NCI-H69 (cell line): ENCODE measurements at places on chromosomes 12 and 14.

DNA sequence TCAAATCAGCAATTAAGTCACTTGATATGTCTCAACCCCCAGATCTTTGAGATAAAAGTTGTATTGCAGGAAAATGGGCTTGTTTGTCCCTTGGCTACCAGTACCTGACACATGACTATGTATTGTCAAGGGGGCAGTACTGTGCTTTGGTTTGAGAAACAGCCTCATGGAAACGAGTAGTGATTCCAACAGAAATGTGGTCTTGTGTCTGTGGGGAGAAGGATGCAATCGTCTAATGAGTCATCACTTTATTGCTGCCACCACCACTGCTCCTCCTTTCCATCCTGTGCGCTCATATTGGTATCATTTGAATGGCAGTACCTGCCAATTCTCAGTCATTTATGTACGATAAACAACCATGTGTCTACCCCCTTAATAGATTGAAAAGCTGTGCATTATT, 72.8 kb upstream of the ARHGAP5 start:
- no peak for DNase-seq

- peak; percentile 79 for DNase-seq
Observed at GRCh38 chr12:81668475-81668874, 90.7 kb downstream of the PPFIA2 start.

DNA sequence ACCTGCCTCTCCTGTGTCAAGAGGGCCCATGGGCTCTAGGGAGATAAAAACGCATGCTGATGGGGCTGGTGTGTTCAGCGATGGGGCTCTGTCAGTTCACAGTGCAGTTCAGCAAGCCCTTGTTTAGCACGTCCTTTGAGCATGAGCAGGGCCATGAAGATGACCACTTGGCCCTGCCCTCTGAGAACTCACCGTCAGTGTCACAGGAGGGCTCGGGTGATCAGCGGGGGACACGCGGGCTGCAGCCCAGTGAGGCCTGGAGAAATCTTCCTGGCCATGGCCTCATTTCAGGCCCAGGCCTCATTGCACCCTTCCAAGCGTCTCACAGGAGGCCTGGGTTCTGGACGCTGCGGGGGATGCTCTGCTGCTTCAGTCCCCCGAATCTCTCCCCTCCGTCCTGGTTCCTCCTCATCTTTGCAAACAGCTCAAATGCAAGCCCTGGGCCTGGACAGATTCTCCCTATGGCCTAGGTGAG, 181.6 kb downstream of the ADGRD1 start:
- DNase-seq: no peak

DNA sequence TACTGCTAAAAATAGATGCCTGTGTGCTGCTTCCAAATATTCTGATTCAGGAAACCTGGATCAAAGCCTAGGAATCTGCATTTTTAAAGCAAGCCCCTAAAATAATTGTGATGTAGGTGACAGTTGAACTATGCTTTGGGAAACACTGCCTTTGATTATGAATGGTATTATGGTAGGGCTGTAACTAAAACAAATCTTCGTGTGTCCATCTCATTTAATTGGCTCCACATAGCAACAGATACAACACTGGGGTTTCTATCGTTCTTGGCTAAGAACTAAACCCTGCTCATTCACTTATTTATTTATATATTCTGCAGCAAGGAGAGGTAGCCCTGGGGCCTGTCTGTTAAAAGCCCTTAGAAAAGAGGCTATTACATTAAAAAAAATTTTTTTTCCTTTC, 23.0 kb upstream of the ITGA5 start:
- DNase-seq: no peak

DNA sequence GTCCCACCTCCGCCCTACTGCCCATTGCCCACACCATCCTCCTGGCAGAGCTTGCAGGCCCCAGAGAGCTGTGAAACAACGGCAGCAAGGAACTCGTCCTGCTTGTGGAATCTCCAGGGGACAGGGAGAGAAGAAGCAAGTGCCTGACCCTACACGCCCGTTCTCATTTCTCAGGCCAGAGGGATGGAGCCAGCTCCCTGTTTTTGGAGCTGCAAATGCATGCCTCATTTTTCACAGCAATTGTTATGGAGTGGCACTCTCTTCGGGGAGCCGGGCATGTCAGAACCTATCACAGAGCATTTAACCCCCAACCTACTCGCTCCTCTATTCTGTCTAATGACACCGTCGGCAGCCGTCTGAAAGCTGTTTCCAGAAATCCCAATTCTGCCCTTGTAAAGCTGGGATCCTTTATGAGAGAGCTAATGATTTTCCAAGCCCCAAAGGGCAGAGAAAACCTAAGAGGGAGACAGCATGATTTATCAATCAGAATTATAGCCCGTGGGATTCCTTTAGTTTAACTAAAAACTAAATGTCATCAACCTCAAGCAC, 222.3 kb upstream of the NOS1 start:
- peak; percentile 91 for DNase-seq

DNA sequence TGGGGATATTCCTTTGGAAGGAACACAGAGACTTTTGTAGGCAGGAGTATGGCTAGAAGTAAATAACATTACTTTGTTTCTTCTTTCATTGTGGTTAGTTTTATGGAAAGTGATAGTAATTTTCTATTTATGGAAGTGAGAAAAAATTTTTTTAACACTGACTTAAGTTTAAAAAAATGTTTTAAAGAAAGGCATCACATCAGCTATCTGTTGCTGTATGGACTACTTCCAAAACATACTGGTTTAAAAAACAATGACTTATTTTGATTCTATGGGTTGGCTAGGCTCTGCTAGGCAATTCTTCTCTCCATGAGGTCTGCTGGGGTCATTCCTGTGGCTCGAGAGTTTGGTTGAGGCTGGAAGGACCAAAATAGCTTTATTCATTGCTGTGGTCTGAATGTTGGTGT, 31.7 kb upstream of the SLC38A2 start:
- no peak for DNase-seq

GRCh38 chr14:105392131-105393090, 5.9 kb upstream of the TEX22 start:
- no peak for DNase-seq

DNA sequence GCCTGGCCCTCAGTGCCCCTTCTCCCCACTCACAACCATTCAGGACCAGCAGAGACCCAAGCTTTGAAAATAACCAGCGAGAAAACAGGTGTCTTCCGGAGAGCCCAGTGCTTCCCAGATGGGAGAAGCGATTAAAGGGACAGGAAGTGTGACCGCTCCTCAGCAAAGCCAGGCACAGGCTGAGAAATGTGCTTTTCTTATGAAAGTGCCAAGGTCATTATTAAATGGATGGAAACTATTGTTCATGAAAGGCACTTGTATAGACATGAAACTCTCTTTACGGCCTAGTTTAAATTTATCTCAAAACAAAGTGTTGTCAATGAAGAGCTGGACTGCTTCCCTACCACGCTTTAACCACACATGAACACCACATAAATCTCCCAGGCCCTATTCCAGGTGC, 210.4 kb downstream of the SPTSSA start:
- no peak for DNase-seq

GRCh38 chr14:78202976-78203375, 32.8 kb downstream of the NRXN3 start:
- DNase-seq: peak; percentile 100

DNA sequence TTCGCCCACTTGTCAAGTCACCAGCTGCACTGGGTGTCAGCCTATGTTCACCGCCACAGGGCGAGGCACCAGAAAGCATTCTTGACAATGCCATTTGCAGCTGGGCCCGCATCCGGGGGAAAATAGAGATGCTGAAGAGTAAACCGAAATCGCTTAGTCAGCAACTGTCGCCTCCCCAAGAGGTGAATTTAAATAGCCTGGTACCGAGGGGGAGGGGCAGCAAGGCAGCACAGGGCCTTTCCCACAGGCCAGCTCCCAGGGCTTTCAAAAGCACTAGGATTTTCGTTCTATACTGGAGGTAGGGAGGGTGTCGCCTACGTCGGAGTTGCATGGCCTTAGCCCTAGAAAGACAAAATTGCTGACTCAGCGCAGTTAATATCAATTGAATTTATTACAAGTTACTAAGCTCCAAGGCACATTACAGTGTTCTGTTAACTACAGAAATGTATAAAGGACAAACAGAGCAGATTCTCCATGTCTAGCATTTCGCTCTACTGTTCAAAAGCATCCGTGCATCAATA, 4.3 kb downstream of the IRF2BPL start:
- peak; percentile 76 for DNase-seq

DNA sequence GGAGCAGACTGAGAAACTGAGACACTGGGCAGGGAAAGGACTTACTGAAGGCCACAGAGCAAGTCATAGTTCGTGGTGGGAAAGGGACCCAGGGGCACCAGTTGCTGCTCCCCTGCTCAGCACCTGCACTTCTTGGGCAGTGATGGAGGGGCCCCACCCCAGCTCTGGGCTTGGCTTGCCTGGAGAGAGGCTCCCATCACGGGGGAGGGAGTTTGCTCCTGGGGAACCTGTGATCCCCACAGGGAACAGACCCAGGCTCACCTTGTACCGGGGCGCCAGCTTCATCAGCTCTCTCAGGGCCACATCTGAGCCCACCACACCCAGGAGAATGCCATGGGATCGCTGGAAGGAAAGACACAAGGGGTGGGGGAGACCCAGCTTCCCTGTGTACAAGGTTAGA, 39.8 kb downstream of the CACNA2D4 start:
- no peak for DNase-seq

- DNase-seq: peak; percentile 83
Observed at GRCh38 chr12:128823216-128823915, 392 bp downstream of the SLC15A4 start.
